Activated CD8-positive, alpha-beta memory T cell treated with anti-CD3 and anti-CD28 coated beads, Interleukin-2, amount 50 U/mL, for 48 hours (primary cell): ENCODE measurements at places on chromosomes 13 and 19.

GRCh38 chr13:83184150-83184475 is 698.2 kb downstream of the SLITRK1 start:
- no peak for DNase-seq

DNA sequence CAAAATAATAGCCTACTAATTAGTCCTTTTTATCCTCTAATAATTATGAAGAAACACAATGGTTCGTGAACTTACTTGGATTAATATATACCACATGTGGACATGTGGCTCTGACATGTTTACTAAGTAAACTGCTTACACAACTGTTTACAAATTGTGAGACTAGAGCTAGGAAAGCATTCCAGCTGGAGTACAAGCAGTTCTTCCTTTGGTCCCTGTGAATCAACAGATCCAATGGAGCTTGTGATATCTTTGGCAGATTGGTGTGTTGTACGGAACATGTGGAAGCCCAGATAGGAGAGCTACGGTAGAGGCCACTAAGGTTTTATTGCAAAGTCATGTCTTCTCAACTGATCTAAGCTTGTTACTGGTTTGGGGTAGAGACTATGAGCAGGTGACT is 145.5 kb upstream of the SPRY2 start:
- DNase-seq = no peak

GRCh38 chr19:38045554-38046253 is 138.7 kb downstream of the SIPA1L3 start:
- DNase-seq = no peak

DNA sequence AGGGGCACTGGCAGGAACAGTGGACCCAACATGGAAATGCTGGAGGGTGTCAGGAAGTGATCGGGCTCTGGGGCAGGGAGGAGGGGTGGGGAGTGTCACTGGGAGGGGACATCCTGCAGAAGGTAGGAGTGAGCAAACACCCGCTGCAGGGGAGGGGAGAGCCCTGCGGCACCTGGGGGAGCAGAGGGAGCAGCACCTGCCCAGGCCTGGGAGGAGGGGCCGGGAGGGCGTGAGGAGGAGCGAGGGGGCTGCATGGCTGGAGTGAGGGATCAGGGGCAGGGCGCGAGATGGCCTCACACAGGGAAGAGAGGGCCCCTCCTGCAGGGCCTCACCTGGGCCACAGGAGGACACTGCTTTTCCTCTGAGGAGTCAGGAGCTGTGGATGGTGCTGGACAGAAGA is 4.1 kb downstream of the KLK2 start:
- no peak for DNase-seq

DNA sequence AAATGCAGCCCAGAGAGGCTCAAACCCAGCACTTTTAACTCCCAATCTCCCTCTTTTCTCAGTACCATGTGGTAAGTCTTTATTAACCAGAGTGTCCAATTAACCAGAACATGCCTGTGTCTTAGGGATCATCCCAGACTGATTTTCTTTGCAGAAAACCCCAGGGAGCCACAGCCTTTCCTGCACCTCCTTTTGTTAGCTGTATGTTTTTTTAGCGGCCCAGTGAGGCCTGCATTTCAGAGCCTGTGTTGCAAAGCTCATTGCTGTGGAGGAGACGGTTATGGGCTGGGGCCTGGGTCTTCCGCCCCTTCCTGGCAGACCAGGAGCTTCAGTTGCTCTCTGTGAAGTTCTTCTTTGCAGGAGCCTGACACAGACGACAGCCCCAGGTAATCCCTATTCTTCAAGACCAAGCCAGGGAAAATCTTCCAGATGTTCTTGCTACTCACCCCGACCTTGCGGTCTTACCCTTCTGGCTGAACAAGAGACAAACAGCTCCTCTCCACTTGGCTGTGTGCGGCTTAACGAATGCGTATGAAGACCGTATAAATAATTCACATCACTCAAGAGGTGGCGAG is 70.7 kb upstream of the TSHZ3 start:
- no peak for DNase-seq

GRCh38 chr13:49351871-49352270 is 92.0 kb downstream of the CAB39L start:
- DNase-seq = no peak

DNA sequence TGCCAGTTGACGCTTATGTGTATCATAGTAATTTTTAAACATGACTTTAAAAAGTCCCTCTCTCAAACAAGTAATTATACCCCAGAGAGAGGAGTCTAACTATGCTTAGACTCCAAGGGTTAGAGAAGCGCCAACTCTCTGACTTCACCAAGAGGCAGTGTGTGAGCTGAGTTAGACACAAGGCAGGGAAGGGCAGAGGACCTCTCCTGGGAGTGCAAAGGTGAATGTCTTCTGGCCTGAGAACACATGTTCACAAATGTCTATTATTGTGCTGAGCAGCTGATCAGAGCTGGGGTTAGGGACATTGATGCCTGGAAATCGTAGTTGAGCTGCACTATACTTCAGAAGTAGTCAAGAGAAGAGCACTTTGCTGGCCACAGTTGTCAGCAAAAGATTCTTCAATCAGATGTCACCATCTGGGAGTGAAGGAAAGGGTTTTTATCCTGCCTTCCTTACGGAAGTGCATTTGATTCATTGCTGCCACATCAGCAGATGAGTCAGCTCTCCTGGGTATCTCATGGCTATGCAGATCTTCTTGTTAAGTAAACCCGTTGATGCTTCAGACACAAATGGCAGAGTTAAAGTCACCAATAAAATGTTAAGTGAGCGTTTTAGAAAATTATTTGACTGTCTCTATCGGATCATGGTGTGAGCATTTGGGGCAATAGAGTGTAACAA is 283.2 kb upstream of the ARGLU1 start:
- DNase-seq = no peak

DNA sequence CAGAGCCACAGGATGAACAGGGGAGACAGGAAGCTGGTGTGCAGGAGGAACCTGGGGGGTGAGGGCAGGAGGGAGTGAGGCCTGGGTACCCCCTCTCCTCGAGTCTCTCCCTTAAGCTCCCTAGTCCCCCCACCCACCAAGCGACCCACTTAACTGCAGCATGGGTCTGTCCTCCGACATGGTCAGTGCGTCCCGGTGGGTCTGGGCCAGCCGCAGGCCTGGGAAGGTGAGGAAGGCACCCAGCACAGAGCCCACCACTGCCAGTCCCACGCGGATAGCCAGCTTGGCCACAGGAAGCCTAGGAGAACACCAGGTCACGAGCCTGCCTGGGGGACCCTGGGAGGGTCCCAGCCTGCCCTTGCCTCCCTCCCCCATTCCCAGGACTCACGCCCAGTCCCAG is 16.9 kb downstream of the TMEM161A start:
- no peak for DNase-seq

DNA sequence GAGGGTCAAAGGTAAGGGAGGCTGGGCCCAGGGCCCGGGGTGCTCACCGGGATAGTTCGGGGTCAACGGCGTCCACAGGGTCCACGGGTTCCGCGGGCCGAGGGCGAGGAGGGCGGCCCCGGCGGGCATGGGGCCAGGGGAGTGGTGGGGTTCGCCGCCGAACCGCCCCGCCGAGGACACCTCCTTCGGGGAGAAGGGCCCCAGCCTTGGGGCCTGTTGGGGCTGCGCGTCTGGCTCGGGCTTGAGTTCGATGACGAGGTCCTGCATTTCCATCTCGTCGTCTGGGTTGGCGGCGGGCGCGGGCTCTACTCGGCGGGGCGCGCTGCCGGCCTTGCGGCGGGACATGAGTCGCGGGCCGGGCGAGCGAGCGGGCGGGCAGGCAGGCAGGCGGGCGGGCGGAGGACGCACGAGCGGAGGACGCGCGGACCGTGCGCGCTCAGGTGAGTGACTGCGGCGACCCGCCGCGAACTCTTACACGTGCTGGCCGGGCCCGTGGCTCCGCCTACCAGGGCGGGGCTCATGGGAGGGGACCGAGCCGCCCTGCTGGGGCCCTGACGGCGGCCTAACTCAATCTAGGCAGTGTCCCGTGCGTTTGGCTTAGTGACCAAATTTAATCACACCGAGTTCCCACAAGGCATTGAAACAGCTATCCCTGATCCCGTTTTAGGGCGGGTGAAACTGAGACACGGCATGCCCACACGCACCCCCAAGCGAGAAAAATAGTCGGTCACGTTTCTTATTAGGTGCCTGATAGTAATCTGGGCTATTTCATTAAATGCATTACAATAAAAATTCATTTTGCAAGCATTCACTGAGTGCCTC is at the start of gene ZNF296:
Gene ZNF296, minus strand, starts transcription at position 450 of the 822 bp plus-strand sequence. Its CDS starts 105 bp downstream, at position 345.
- DNase-seq = peak; percentile 89

GRCh38 chr13:36101157-36101556 is 30.0 kb downstream of the DCLK1 start:
- DNase-seq = no peak

GRCh38 chr13:112854321-112854720 is 114.7 kb upstream of the MCF2L start:
- no peak for DNase-seq

DNA sequence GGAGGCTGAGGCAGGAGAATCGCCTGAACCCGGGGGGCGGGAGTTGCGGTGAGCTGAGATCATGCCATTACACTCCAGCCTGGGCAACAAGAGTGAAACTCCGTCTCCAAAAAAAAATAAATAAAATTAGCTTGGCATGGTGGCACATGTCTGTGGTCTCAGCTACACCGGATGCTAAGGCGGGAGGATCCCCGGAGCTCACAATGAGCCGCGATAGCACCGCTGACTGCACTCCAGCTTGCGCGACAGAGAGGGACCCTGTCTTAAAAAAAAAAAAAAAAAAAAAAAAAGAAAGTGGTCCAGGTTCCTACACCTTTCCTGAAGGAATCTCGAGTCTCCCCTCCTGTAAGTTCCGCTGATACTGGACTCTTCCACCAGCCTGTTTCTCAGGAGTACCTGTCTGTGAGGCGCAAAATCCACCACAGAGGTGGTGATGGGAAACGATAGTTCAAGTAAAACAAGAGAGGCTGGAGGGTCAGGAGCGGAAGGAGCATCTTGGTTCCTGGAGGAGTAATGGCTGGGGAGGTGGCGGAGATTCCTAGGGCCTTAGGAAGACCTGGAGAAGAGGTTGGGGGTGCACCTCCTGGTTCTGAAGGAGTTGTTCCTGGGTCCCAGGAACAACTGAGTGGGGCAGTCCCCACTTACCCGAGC is 471 bp downstream of the FUT1 start:
- DNase-seq = no peak

DNA sequence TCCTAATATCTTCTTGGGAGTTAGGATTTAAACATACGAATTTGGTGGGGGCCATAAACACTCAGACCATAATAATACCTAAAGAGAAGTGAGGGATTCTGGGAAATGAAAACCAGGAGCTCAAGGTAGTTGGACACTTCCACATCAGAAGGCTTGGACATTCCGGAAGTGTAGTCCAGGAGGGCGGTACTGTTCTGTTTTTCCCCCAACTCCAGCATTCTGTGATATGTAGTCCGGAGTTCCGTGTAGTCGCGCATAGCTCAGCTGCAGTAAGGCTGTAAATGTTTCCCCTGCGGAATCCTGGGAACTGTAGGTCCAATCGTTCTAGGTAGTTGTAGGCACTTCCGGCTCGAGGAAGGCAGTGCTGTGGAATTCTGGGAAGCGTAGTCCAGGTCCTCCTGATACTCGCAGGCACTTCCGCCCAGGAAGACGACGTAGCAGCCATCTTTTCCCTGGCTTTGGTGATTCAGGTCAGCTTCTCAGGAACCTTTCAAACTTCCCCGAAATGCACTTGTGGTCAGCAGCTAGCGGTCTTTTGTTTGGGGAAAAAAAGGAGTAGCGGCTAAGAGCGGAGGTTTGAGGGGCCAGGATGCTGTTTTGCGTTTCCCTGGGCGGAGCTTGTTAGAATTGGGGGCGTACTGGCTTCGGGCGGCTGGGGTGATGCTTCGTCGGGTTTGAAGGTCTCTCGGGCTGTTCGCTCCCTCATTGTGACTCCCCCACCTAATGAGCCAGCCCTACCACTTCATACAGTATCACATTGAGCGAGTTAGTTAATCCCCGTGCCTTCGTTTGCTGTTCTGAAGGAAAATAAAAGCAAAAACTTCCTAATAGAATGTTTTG is at the start of gene ZNF226:
Gene ZNF226, plus strand, starts transcription at position 428 of the 840 bp plus-strand sequence. CDS start 4,981 bp downstream, outside the sequence.
- peak; percentile 82 for DNase-seq

GRCh38 chr13:91017669-91018053 is 329.8 kb upstream of the MIR17HG start:
- DNase-seq = no peak

GRCh38 chr19:3133793-3134116 is 2.1 kb upstream of the GNA15 start:
- peak; percentile 63 for DNase-seq

DNA sequence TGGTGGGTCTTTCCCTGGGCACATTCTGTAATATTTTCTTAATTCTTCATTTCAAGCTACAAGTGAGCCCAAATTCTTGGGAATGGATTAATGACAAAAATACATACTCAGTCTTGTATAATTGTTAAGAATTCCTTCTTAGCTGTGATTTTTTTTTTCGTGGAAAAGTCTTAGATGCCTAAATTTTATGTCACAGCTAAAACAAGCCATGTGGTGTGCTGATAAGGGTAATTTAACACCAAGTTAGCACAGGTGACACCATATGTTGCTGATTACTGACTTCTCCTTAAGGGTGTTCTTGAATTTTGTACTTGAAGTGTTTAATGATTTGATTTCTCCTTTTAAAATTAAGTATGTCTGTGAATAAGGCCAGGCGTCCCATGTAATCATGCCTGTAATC is 29.3 kb downstream of the WDFY2 start:
- DNase-seq = no peak
